ENCODE measurements at places on chromosomes 2 and 18.

GRCh38 chr2:172402198-172402597 is 25.2 kb upstream of the ITGA6 start:
- no peak for DNase-seq

GRCh38 chr18:35710581-35710980 is 129.0 kb downstream of the GALNT1 start:
- DNase-seq, result no peak

DNA sequence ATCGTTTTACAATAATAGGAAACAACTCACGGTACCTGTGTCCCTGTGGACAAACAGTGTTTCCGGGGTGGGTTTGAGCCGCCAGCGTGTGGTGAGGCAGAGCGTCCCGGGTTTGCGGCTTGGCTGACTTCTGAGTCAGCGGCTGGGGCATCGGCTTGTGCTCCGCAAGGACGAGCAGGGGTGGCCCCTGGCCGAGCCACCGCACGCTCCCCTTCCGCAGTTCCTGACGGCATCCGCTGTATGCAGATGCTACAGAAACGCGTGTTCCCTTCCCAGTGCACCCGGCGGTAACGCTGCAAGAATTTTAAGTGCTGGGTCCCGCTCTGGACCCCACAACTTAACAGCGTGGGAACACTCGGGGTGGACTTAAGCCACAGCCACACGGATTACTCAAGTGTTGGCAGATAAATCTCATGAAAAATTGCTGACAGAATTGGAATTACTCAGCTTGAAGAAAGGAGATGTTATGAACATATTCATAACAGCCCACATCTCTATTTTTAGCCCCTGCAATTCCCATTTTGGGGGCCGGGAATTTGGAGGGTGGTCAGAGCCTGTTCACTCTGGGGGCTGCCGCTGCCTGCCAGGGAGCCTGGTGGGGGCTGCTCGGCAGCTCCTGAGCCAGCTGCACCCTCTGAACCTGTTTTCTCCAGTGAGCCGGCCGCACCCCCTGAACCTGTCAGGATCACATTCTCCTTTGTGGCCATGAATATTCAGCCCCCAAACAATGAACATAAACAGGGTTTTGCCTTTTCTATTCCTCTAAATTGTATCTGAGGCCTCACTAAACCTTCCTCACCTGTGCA is 12.6 kb upstream of the KCNG2 start:
- DNase-seq, result no peak

DNA sequence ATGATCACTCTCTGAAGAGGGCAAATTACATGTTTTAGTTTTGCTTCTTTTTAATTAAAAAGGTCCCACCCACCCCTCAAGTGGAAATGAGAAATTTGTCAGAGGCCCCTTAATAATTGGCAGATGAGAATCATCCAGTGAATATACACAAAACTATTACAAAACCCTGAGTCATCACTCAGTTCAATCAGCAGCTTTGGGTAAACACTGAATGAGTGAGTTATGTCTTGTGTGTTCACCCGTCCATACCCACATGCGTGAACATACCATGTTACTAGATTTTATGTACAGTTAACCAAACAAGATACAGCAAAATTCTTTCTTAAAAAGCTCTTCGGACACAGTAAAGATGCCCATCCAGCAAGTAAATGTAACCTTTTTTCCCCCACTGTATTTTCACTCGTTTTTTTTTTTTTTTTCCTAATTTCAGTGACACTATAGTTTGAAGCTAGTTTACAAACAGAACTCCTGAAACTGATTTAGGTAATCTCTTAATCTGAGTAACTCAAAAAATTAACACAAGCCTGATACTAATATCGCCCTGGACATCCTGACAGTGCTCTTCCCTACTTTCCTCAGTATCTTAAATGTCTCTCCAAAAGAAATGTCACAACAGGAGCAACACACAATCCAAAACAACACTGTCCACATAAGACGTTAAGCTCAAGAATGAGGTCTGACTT is 1.4 kb downstream of the PSME4 start:
- peak; percentile 59 for DNase-seq

DNA sequence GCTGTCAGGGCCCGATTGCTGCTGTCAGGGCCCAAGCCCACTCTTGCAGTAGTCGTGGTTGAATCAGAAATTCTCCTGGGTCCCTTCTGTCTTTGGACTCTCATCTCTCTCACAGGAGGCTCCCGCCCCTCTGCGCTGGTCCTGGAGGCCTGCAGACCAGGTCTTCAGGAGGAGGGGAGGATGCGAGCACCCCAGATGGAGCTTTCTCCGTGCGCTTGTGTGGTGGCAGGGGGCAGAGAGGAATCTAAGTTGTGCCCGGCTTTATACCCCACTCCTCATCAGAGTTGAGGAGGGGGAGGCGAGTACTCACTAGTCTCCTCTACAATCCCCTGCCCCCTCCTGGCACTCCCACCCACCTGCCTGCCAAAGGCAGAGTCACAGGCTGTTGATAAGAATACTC is 10.4 kb downstream of the EN1 start:
- no peak for DNase-seq

GRCh38 chr18:76823587-76824011 is 1.2 kb downstream of the ZNF236 start:
- DNase-seq, result no peak

- DNase-seq, result no peak
These were observed 143.9 kb downstream of the PXDN start for GRCh38 chr2:1600191-1601066.

- DNase-seq, result no peak
These were observed 434.4 kb downstream of the HRH4 start for GRCh38 chr18:24894880-24895279.

DNA sequence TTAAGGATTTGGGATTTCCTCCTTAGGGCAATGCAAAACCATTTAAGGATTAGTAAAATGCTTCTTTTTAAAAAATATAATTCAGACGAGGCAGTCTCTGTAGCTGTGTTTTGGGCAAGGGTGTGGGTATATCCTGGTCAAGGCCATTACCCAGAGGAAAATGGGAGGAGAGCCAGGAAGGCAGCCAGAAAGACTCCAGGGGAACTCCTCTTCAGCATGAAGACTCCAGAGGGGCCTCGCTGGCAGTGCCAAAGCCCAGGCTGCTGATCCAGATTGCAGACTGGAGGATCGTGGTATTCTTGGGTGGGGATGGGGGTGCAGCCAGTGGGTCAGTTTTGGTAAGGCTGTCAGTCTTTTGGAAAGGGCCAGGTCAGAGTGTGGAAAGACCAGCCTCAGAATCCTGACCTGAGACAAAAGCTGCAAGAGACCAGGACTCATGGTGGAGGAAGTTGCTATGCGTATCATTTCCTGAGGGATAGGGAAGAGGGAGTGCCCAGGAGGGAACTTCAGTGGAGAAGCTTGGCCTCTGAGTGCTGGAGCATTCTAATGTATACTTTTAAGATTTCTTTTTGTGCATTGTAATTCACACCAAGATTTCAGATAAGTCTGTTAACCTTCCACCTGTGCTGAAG is 20.9 kb upstream of the RAB11FIP5 start:
- no peak for DNase-seq

GRCh38 chr2:234437642-234438304 is 59.1 kb downstream of the ARL4C start:
- DNase-seq, result no peak

GRCh38 chr2:18924386-18924785 is 335.0 kb upstream of the NT5C1B start:
- no peak for DNase-seq

DNA sequence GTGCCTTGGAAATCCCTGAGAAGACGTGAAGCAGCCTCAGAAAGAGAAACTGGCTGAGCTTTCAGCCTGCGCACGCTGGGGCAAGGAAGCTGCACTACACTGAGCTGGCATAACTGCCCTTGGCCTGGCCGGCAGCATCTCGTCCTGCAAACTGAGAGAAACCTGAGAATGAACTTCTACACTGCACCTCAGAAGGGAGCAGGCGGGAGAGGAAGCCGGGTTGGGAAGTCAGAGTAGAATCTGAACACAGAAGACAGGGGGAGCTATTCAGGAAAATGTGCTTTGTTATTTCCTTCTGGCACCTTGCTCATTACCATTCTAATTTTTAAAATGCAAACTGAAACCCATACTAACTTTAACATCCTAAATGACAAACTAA is 70.9 kb downstream of the ZEB2 start:
- DNase-seq, result no peak

GRCh38 chr2:133054297-133054696 is 384.3 kb upstream of the LYPD1 start:
- DNase-seq, result peak; percentile 17

DNA sequence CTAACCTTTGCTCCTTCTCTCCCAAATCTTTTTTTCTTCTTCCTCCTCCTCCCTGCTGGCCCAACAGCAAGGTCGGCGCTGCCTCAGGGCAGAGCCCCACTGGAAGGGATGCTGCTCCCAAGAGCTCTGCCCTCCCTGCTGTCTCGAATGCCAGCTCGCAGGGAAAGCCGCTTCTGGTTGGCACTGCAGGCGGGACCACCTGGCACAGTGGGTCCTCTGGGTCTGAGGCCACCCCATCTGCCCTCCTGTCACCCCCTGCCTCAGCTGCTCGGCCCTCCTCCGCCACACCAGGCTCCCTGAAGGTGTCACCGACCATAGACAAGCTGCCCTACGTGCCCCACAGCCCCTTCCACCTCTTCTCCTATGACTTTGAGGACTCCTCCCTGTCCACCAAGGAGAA is 176.3 kb downstream of the TPGS2 start:
- no peak for DNase-seq

DNA sequence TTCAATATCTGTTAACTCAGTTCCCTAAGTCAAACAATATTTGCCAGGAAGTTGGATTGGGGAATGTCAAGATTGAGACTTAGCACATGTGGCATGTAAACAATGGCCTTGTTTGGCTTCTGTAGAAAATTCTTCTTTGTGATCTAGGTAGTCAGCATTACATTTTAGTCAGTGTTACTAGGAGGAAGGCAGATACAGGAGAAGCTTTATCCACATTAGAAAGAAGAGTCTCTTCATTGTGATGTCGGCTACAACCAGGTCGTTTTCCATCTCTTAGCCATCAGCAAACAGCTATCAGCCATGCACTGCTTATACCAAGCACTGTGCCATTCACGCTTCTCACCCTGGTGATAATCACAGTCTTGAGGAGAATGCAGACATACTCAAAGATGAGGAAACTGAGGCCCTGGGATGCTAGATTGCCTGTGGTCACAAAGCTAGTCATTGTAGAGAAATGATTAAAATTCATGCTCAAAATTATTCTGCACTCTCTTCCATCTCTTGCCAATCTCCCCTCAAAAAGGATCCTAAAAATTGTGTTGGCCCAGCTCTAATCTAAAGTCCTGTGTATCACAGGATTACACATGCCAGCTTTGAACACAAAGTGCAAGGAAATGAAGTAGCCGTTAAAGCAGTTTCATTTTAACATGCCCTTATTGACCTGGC is 3.2 kb downstream of the GALNT5 start:
- DNase-seq, result no peak

DNA sequence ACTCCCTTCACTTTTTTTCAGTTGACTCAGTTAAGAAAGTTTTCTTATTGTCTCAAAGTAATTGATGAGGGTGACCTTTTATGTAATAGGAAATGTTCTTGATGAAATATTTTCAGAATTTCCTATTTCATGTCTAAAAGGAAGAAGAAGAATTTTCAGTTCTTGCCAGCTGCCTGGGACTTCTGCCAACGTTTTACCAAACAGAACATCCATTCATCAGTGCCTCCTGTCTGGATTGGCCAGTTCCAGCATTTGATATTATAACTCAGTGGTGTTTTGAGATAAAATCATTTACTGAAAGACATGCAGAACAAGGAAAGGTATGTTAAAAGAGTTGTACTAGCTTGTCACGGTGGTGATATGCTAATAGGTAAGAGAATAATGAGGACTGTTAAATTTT is 104.7 kb upstream of the MYO3B start:
- no peak for DNase-seq

GRCh38 chr2:60364491-60364890 is 189.0 kb downstream of the BCL11A start:
- no peak for DNase-seq

DNA sequence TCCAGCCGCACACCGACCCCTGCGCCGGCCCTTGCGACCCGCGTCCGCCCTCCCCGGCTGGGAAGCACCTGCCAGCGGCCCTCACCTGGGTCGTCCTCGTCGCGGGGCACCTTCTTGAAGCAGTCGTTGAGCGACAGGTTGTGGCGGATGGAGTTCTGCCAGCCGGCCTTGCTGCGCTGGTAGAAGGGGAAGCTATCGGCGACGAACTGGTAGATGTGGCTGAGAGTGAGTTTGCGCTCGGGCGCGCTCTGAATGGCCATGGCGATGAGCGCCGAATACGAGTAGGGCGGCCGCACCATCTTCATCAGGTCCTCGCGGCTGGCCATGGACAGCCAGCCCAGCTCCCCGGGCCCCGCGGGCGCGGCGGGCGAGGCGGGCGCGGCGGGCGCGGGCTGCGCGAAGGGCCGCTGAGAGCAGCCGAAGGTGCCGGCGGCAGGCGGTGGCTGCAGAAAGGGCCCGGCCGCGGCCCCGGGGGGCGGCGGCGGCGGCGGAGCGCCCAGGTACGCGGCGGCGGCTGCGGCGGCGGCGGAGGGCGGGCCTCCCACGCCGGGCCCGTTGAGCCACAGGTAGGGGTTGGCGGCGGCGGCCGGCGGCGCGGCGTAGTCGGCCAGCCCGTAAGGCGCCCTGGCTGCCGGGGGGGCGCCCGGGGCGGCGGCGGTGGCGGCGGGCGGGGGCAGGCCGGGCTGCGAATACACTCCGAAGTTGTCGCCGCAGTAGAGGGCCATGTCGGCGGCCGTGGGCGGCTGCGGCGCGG is 505 bp downstream of the FOXI3 start:
- no peak for DNase-seq

DNA sequence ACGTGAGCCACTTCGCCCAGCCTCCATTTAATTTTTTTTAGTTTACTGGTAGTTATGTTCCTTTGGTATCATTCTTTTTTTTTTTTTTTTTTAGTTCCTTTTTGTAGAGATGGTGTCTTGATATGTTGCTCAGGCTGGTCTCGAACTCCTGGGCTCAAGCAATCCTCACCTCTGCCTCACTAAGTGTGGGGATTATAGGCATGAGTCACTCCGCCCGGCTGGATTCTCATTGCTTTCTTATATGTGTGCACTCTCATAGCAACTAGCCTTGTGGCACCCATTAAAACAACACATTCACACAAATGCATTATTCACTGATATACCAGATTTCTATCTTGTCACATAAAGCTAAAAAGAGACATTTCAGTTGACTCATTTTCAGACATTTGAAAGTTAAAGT is 4.2 kb downstream of the TTC27 start:
- peak; percentile 11 for DNase-seq

DNA sequence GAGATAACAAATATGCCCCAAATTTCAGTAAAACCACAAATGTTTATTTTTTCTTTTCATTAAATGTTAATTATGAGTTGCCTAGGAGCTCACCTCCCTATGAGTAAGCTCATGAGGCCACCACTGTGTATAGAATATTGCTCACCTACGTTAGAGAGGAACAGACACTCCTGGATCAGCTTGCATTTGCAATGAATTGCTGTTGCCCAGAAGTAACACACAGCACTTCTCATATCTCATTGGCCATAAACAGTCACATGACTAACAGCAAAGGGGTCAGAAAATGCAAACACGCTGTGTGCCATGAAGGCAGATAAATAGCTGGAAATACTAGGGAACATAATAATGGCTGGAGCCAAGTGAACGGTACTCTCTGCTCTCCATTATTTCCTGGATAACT is 89.0 kb upstream of the GALNT5 start:
- no peak for DNase-seq
